Stimulated activated CD8-positive, alpha-beta memory T cell treated with anti-CD3 and anti-CD28 coated beads, Interleukin-15, amount 100 ng/mL, for 48 hours (primary cell): ENCODE measurements at places on chromosomes 13 and 19.

DNA sequence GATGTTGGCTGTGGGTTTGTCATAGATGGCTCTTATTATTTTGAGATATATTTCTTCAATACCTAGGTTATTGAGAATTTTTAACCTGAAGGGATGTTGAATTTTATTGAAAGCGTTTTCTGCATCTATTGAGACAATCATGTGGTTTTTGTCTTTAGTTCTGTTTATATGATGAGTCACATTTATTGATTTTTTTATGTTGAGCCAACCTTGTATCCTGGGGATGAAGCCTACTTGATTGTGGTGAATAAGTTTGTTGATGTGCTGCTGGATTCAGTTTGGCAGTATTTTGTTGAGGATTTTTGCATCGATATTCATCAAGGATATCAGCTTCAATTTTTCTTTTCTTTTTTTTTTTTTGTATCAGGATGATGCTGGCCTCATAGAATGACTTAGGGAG is 29.4 kb downstream of the NBEA start:
- DNase-seq, result no peak

DNA sequence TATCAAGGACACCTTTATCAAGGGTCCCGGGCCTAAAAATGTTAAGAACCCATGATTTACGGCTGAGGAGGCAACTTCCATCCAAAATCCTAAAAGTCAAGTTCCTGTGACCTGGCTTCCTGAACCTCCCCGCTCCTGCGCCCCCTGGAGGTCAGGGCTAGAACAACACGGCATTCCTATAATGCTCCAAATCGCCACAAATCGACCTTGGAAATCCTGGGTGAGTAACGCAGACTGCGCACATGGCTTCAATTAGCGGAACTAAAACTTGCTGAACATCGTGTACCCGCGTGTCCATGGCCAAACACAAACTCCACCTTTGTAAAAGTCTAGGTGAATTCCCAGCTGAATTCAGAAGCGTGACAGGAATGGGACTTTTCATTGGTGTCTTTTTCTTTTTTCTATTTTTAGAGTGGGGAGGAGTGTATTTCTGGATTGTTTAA is 4.3 kb upstream of the C5AR1 start:
- no peak for DNase-seq

DNA sequence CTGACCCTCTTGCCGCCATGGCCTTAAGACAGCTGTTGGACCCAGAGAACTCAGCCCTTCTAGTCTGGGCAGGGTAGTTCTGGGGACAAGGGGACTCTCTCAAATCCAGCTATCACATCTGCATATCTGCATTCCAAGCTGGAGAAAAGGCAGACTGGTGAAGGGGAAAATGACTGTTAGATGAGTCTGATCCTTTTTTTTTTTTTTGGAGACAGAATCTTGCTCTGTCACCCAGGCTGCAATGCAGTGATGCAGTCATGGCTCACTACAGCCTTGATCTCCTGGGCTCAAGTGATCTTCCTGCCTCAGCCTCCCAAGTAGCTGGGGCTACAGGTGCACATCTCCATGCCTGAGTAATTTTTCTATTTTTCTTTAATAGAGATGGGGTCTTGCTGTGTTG is 114.3 kb downstream of the SIPA1L3 start:
- no peak for DNase-seq

DNA sequence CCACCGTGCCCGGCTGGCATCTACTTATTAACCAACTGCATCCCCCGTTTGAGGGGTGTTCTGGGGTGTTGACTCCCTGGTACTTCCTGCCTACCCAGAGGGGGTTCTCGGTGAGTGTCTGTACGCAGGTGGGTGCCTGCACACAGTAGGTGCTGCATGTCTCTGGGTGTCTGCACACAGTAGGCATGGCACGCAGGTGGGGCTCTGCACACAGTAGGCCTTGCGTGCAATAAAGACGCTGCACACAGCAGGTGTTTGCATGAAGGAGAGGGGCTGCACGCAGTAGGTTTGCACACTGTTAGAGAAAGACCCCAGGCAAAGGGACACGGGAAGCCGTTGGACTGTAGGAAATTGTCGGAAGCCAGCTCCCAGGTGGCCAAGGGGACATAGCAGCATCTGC is 11.2 kb downstream of the GADD45B start:
- DNase-seq, result no peak

GRCh38 chr19:19338082-19338481 is 17.5 kb downstream of the MAU2 start:
- no peak for DNase-seq

- no peak for DNase-seq
Observed at GRCh38 chr19:30208436-30209060, 163.6 kb upstream of the ZNF536 start.

- DNase-seq, result no peak
Observed at GRCh38 chr13:107251341-107251740, 683.4 kb upstream of the ARGLU1 start.

DNA sequence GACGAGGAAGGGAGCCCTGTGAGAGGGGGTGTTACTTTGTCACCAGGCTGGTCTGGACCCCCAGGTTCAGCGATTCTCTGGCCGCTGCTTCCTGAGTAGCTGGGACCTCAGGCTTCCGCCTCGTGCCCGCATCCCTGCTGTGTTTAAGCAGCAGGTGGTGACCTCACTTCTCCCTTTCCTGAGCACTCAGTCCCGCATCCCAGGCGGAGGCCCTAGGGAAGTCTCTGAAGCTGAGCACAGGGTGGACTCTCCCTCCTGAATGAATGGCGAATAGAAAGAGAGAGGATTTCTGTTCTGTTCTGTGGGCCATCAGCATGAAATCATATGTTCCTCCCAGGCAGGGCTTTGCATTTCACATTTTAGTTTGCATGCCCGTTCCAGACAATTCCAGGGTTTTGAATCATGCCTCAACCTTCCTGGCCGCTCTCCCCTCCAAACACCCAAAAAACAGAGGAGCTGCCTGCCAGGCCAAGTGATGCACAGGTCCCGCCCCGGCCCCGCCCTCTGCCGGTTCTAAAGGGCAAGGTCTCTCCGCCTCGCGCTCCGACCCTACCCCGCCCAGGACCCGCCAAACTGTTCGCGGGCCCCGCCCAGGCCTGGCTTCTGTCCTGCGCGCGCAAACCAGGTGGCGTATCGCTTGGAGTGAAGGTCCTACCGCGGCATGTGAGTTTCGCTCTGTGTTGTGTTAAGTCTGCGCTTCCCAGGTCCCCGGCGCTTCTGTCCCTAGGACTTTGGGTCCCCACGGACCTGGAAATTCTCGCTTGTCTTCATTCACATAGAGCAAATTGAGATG is 35.1 kb upstream of the ZNF808 start:
- no peak for DNase-seq

DNA sequence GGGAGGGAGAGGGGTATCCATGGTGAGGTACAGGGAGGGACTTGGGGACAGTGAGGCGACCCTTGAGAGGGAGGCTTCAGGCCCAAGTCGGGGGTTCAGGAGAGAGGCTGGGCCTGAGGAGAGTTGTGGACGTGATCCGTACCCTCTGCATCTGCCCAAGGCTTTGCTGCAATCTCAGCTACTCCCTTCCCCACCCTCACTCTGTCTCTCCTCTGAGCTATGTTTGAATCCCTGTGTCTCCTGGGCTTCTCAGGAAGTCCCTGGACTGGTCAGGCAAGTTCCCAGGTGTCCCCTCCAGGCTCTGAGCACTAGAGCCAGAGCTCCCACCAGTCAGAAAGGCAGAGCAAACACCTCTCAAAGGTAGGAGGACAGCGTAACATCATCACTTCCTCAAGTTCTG is 1.8 kb downstream of the LIN37 start:
- no peak for DNase-seq

- no peak for DNase-seq
Observed at GRCh38 chr13:46587807-46588418, 34.9 kb downstream of the LRCH1 start.

- DNase-seq, result no peak
Observed at GRCh38 chr13:42334329-42334706, 62.4 kb downstream of the AKAP11 start.
